T-helper 1 cell (primary cell): ENCODE measurements at places on chromosomes 5 and 9.
A peak's percentile ranks its signal among the peaks of the same experiment; 100 is the strongest.

DNA sequence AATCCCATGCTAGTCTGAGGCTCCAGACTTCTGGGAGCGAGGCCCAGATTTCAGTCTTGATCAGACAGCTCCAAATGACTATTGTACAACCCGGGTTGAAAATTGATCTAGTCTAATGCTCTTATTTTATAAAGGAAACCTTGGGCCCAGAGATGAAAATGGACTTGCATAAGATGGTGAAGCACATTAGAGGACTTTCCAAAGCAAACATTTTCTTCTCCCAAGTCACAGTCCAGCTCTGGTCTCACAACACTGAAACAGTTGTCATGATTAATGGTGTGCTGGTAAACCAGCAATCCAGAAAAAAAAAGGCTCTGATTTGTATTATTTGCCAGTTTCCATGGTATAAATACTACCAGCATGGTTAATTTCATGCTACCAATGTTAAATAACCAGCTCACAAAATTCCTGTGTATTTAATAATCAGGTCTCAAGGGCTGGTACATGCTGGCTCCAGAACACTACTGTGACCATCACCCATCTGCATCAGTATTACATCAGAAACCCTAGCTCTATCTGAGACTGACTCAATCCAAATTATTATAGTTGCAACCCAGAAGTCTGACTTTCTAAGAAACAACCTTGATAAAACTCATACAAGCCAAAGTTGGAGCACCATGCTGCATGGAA, 32.5 kb upstream of the ABLIM3 start:
- DNase-seq: no peak

DNA sequence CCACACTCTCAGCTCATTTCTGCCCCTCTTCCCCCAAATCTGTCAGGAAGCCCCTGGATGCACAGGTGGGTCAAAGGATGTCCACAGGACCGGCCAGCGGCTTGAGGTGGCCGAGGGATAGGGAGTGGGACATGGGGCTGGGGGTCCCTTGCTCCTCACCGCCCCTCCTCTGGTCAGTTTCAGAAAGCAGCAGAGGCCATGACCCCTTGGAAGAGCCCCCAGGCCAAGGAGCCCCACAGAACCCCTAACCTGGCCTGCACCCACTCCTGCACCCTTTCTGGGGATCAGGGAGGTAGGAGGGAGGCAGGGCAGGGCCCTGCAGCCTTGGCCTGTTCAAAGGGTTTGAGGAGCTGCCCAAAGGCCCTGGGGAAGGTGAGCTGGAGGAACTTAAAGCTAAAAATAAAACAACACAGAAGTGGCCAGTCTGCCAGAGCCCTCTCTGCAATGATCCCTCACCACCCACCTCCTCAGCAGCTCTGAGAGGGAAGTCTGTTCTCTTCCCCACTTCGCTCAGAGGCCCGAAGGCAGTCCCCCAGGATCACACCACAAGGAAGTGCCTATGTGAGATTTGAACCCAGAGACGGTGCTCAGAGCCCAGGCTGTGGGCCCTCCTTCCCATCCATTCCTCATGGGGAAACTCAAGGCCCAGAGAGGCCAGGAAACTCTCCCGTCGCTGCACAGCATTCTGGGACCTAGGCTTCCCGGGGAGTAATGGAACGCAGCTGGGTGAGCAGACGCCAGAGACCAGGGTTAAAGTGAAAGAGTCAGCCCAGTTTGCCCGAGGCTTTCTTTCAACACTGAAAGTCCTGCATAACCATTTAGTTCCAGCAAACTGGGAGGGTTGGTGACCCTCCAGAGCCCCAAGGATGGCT, 910 bp downstream of the ENG start:
- no peak for DNase-seq

DNA sequence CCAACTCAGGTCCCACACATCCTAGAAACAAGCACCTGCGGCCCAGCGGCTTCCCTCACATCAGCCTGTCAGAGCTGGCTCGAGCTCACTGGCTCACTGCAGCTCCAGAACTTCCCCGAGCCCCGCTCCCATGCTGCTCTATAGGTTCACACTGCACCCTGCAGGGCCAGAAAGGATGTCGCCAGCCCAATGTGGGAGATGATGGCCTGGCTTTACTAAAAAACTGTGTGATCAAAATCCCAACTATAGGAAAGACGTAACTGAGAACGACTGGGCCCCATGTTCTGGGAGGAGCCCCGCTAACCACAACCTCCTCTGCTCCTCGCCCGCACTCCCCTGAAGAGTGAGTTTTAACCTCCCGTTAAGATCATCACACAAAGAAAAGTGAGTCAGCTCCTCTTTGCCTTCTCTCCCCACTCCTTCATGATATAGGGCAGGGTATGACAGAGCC, 4.6 kb downstream of the SURF4 start:
- DNase-seq: peak; percentile 59

DNA sequence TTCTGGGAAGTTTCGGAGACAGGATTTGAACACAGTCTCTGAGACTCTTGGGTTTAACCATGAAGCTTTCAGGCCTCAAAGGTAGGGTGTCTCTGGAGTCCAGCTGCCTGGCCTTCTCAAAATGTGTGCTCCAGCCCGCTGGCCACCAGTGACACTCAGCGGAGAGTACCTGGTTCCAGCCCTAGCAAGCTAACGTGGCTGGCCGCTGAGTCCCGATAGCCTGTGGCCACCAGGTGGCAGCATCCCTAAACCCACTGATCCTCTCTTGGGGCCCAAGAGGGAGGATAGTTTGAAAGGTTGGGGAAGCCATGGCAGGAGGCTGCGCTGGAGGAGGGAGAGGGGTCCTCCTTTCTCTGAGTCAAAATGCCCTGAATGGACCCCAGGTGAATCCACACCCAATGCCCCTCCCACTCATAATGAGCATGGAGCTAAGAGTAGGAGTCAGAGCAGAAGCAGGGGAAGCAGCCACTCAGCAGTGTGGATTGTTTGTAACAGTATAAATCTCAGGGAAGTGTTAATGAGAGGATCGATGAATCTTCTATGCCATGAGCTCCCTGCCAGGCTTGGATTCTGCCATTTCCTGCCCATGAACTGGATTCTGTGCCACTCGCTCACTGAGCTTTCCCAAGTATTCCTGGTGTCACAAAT, 5.4 kb upstream of the TIFAB start:
- no peak for DNase-seq

DNA sequence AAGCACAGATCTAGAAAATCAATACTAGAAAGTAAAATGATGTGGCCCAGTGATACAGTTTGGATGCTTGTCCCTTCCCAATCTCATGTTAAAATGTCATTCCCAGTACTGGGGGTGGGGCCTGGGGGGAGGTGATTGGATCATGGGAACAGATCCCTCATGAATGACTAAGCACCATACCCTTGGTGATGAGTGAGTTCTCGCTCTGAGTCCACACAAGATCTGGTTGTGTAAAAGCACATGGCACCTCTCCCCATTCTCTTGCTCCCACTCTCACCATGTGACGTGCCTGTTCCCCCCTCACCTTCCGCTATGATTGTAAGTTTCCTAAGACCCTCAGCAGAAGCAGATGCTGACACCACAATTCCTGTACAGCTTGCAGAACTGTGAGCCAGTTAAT, 234.2 kb upstream of the CDH6 start:
- DNase-seq: no peak

- no peak for DNase-seq
These were observed 94.8 kb downstream of the AOPEP start for GRCh38 chr9:94821098-94821887.

DNA sequence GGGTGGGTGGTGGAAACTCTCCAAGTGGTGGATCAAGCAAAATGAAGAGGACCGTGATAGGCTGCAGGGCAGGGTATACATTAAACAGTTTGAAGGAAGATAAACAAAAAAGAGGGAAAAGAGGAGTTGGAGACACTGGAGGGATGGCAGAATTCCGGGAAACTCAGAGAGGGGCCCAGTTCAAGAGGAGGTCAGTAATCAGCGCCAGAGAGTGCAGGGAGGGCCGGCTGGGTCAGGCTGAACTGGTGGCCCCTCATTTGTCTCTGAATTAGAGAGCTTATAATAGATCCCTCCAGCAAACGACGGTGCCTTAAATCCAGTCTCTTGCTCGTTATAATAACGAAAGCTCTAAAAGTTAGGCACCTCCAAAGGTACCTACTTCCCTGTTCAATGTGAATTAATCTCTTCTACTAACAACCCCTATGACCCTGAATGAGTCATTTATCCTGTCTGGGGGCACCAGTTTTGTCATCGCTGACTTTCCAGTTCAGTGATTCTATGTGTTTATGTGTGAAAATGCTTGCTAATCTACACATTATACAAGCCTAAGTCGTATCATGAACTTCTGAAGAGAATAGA, 2.4 kb upstream of the ZSWIM6 start:
- peak; percentile 12 for DNase-seq

- no peak for DNase-seq
These were observed 18.1 kb downstream of the SLC1A1 start for GRCh38 chr9:4508246-4508906.

DNA sequence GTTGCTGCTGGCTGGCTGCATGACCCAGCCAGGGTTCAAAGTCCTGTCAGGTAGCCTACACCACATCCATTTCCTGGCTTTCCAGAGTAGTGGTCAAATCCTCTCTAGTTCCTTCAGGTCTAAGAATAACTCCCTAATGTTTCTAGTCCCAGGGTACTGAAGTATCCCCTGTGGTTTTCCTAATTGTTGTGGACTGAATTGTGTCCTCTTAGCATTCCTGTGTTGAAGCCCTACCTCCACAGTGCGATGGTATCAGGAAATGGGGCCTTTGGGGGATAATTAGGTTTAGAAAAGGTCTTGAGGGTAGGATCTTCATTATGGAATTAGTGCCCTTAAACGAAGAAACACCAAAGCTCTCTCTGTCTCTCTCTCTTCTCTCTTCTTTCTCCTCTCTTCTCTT, 191.8 kb upstream of the CCNG1 start:
- DNase-seq: no peak

DNA sequence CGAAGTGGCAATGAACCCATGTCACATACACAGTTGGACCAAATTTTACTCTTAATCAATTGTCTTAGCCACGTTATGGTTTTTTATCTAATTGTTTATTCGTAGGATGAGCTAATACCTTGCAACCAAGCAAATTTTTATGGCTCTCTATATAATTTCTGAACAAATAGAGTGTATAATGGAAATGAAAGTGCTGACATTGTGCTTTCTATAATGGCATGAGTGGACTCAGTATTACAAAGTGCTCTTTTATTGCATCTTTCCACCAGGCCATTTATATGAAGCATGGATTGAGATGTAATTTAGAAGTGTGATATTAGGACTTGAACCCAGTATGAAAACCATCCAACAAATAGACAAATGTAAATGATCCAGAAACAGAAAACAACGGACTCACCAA, 1096.0 kb downstream of the DTWD2 start:
- DNase-seq: no peak

DNA sequence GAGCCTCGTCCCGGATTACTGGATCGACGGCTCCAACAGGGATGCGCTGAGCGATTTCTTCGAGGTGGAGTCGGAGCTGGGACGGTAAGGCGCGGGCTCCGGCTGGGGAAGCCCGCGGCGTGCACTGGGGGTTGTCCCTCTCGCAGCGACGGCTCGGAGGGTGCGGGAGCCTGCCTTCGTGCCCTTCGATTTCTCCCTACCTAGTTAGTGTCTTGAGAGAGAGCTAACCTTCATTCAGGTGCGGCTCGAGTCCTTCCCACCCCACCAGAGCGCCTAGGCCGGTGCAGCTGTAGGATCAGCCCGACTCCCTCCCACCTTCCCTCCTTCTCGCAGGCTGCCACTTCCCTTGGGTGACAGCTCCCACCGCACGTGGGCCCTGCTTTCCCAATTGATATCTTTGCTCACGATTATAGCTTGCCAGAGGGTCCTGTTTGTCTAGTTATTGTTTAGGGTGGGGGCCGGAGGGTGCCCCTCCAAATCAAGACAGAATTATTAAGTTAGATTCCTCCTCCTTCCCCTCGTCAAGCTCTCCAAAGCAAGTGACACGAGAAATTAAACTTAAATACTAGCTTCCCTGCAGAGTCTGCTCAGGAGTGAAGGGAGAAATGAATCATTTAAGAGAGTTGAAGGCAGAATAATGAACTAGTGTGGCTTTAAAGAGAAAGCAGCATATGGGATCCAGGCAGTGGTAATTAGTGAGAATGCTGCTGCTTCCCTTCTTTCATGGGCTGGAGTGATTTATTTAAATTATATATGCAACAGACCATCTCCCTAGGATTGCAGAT, 569 bp downstream of the CAMK4 start:
- no peak for DNase-seq

- DNase-seq: no peak
These were observed 391.1 kb downstream of the ARHGEF28 start for GRCh38 chr5:74017112-74017511.

DNA sequence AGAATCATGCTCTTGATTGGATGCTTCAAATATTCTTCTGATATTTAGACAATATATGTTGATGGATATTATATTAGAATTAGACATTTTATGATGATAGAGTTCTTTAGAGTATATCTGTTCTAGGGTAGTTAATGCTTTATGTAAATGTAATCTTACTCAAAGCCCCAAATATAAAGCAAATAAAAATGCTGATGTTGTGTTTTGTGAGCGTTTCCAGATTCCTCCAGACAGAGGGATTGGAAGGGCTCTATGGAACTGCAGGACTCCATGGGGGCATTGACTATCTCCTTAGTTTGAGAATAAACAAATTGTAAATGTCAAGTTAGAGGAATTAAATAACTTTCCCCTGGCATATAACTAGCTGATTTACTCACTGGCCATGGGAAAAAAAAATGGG, 184.5 kb downstream of the MRPS30 start:
- DNase-seq: no peak

- DNase-seq: no peak
These were observed 10.4 kb downstream of the LRRC8A start for GRCh38 chr9:128892221-128892921.

GRCh38 chr5:138635265-138635664, 60.1 kb upstream of the HSPA9 start:
- no peak for DNase-seq

DNA sequence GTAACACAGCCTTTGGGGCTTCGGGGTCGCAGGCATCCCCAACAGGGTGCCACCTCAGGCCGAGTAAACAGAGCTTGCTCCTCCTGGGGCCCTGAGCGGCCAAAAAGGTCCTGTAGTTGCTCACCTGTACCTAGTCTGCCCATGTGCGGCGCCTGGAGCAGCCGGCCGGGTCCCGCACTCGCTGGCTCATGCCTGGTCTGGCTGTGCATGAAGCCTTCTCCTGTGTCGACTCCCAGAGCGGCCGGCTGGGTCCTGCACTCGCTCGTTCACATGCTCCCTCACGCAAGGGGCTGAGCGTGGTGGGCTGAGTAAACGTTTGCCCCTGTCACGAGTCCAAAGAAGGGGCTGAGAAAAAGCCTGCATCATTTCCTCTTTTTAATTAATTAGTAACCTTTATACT, 162.4 kb upstream of the TUT7 start:
- DNase-seq: no peak

DNA sequence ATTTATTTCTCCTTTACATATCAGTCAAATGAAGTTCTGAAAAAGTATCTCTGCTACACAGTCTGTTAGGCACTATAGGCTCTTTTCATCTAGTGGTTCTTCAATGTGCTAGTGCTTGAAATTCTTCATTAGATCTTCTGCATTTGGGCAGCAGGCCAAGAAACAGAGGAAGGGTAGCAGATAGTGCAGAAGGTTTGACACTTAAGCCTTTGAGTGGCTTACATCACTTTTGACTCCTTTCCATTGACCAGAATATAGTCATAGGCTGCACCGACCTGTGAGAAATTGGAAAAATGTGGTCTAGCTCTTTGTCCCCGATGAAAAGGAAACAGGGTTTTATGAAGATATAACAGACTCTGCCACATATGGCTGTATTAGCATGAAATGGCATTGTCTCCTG, 459.5 kb upstream of the PTGER4 start:
- no peak for DNase-seq

GRCh38 chr9:93686127-93686879, 109.9 kb downstream of the PHF2 start:
- no peak for DNase-seq
